HL-60 (cell line): ENCODE measurements at places on chromosomes 5 and 9.

DNA sequence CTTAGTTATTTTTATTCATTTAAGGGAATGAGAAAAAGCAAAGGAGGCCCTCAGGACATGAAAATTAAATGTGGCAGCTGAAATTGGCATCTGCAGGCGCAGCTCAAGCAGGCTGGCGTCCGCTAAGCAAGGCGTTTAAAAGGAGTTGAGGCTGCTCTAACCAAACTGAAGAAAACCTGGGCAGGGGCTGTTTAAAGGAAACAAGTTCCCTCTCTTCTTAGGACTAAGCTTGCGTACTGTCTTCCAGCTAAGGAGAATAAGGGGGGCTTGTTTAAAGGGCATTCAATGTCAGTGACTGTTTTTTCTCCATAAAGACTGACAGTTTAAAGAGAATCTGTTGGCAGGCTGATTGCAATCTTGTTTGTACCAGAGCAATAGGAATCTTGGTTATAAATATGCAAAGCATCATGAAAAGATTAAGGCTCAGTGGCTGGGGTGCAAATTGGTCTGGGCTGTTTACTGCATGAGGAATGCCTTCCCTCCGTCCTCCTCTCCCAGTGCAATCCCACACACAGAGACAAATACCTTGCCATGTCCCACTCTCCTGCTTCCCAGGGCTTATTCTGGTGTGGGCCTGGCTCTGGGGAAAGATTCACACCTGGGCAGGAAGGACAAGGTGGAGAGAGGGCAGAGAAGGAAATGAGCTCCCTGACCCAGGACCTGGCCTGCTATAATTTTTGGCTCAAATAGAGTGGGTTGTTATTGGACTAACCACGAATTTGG, 85.9 kb upstream of the LIFR start:
- DNase-seq = no peak

- no peak for DNase-seq
Measured at GRCh38 chr9:94212091-94212490, 47.0 kb upstream of the ZNF169 start.

- DNase-seq = no peak
Measured at GRCh38 chr5:96655506-96655905, 6.7 kb upstream of the CAST start.

DNA sequence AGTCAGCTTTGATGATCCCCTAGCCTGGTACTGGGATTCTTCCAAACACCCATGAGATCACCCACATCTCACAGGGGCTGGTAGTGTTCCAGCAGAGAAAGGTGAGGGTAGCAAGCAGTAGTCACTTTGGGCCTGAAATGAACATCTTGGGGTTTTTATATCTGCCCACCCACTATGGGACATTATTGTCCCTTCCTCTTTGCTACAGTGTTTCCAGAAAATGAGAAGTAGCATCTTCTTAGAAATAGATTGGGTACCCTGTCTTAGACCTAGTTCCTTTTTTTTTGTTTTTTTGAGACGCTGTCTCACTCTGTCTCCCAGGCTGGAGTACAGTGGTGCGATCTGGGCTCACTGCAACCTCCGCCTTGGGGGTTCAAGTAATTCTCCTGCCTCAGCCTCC, 249.2 kb upstream of the ANKRD55 start:
- DNase-seq = no peak

GRCh38 chr5:175517824-175518450, 39.6 kb downstream of the SFXN1 start:
- DNase-seq = no peak

DNA sequence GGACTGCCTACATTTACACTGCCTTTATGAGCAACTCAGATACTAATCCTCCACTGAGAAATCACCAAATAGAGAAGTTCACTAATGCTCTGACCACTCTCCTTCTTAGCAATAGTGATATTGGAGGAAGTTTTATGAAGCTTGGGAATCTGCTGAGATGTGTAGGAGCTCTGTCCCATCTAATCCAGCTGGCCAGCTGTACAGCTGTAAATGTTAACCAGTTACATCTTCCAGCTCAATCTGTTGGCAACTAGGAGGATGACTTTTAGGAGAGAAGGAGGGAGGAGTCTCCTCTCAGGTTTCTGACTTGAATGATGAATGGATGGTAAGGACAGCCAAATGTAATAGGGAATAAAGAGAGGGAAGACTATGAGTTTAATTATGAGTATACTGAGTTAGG, 36.3 kb upstream of the LRRC19 start:
- DNase-seq = no peak

DNA sequence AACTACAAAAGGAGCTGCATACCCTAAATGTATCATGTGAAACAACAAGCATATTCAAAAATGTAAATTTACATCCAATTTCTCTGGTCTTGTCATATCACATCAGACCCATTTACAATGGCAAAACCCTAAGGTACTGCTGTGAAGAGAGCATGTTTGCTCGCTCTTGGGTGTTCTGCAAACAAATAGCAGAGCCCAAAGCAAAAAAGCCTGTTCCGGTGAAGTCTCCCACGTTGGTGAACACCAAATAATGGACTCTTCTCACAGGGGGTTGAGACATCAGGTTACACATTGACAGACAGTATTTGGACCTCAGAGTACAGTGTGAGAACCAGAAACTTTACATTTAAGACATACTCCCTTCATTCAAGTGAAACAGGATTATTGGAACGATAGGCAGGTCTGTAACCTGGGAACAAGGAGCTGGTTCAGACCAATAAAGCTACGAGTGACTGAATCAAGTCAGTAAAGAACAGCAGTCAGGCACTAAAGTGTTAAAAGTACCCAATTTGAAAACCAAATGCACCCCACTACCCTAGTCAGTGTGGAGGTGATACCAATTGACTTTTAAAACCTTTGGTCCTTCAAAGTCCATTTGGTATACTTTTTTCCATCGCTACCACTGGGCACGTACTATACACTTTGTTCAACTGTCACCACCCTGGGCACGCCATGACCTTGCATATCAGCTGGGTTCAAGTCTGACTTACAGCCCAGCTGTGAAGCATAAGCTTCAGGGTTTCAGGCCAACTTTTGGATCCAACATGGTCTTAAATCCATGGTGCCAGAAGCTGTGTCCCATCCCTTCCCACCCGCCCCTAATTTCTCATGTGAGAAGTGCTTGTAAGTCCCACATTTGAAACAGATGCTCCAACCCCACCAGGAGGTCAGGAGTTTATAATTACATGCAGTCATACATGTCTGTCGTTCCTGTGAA, 36.4 kb downstream of the ETF1 start:
- no peak for DNase-seq
